Dorsolateral prefrontal cortex (tissue), 122 donors: ENCODE measurements at places on chromosomes 4 and X. TPM values are rescaled to one million over a fixed set of nuclear protein-coding genes. Genes with fewer than 3 reads are reported as not detected.

The ABCG2 gene
- 9.4 TPM for total RNA-seq

The CNGA1 gene
- total RNA-seq = 0.33 TPM

The PCYT1B gene
- total RNA-seq = 34.4 TPM

The TMEM156 gene
- total RNA-seq = 0.50 TPM

The ZNF157 gene
- 3.4 TPM for total RNA-seq

The USP27X gene
- 16.3 TPM for total RNA-seq

The CABS1 gene
- total RNA-seq = not detected

The FABP2 gene
- total RNA-seq = not detected

The TMEM150C gene
- 35.4 TPM for total RNA-seq

The CCDC120 gene
- total RNA-seq = 7.9 TPM

The SULT1B1 gene
- total RNA-seq = 1.2 TPM

The ZMYM3 gene
- 46.2 TPM for total RNA-seq

The IQCM gene
- not detected for total RNA-seq

The MEPE gene
- 15.4 TPM for total RNA-seq

The RXFP1 gene
- 23.1 TPM for total RNA-seq

The CTPS2 gene
- total RNA-seq = 10.5 TPM

The TXK gene
- total RNA-seq = 6.2 TPM

The BEND2 gene
- not detected for total RNA-seq

The MAGEA2 gene
- total RNA-seq = not detected

The FOXO4 gene
- total RNA-seq = 94.0 TPM

The TLL1 gene
- 3.1 TPM for total RNA-seq

The CSN2 gene
- not detected for total RNA-seq

The NSG1 gene
- 73.5 TPM for total RNA-seq

The IL3RA gene
- 4.2 TPM for total RNA-seq

The RPL10 gene
- 596 TPM for total RNA-seq

The RASGEF1B gene
- total RNA-seq = 20.0 TPM

The SHROOM4 gene
- 26.1 TPM for total RNA-seq

The BEX5 gene
- total RNA-seq = 79.8 TPM

The PRR32 gene
- not detected for total RNA-seq

The FGG gene
- total RNA-seq = not detected

The BGN gene
- total RNA-seq = 46.0 TPM

The TEX13D gene
- total RNA-seq = 0.35 TPM

The CTAG1B gene
- not detected for total RNA-seq

The HMX1 gene
- 0.88 TPM for total RNA-seq
